Nephron progenitor cell (in vitro differentiated cells): ENCODE measurements at places on chromosomes 12 and 14.
A peak's percentile ranks its signal among the peaks of the same experiment; 100 is the strongest.

- DNase-seq = peak; percentile 100
These were observed at the start of gene HNRNPC for GRCh38 chr14:21269252-21270046. Gene HNRNPC, minus strand, starts transcription at chr14:21269442. Its CDS starts 35,249 bp downstream, at chr14:21234193.

GRCh38 chr14:95515080-95515489, 1.4 kb downstream of the SYNE3 start:
- DNase-seq = peak; percentile 21

DNA sequence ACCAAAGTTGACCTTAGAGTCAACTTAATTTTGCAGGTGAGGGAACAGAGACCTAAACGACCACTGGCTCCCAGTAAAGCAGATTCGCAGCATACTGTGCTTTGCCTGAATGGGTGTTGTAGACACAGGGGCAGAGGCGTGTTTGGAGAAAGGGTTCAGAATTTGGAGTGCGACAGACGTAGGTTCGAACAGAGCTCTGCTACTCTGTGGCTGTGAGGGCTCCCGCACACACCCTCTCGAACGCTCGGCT, 243 bp upstream of the TOMM20L start:
- no peak for DNase-seq

DNA sequence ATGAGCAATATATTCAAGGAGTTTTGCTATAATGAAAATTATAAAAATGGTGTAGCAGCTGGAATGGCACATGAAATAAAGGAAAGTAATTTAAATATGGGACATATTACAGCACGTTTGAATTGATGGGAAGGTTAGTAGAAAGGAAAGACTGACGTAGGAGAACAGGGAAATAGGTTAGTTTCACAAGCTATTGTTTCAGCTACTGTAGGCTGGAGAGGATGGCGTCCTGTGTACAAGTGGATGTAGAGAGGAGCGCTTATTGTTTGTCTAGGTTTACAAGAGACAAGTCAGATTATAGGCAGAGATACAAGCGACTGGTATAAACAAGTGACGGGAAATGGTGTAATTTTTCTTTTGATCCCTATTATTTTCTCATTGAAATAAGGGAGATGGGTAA, 431.2 kb upstream of the PDE3A start:
- DNase-seq = no peak

- DNase-seq = no peak
These were observed 107.1 kb upstream of the USP44 start for GRCh38 chr12:95658386-95658785.

DNA sequence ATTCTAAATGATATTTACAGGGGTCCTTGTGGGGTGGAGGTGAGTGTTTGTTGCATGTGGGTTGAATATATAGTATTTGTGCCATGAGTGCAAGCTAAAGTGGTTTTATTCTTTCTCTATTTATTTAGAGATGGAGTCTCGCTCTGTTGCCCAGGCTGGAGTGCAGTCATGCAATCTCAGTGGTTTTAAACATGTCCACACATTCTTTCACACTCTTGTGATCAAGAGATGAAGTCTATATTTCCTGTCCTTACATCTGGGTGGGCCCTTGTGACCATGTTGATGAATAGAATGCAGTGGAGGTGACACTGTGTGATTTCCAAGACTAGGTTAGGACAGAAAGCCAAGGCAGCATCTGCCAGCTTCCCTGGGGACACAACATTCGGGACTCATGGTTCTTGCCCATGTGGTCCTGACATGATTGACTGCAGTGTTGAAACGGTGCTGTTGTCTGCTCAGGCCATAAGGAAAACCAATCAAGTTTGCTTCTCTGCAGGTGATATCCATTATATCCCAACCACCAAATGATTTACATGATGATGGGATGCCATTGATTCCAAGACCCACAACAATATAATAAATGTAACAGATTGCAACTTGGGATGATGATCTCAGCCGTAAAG, 172.6 kb downstream of the SUDS3 start:
- no peak for DNase-seq

DNA sequence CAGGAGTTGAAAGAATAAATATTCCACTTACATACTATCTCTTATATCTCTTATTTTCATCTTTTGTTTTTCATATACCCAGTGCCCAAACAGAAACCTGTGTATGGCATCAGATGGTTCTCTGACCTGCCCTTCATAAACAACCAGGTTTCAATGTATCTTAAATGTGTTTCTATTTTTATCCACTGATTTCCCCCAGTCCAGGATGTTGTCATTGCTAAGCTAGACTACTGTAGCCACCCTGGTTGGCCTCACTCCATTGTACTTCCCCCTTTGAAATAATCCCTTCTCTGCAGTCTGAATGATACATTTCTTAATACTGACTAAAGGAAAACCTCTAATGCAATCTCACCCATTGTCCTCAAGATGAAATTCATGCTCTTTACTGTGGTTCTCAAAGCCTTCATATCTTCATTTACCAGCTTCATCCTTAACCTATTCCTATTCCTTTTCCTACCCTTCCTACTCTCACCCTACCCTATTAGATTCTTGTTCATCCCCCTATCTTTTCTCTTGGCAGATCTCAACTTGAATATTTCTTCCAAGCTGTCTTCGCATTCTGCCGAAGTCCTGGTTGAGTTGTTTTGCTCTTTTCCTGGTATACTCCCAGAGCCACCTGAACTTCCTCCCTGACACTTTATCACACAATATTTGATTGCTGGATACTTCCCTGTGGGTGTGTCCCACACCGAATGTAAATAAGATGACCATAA, 312.4 kb downstream of the FOXG1 start:
- no peak for DNase-seq

DNA sequence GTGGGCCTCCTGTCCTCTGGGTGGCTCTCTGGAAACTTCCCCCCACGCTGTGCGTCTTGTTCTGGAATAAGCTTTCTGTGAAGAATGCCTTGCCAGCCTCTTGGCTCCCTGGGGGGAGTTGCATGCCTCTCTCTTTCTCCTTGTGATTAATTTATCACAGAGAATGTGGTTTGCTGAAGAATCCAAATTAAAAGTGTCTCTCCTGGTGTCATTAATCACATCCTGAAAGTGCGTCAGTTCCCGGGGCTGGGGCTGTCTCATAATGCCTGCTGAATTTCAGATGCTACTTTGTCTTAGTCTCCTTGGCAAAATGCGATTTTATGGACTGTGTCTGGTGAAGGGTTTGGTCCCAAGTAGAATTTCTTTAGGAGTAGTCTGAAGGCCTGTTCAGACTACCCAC, 787.7 kb upstream of the TMEM132C start:
- no peak for DNase-seq

DNA sequence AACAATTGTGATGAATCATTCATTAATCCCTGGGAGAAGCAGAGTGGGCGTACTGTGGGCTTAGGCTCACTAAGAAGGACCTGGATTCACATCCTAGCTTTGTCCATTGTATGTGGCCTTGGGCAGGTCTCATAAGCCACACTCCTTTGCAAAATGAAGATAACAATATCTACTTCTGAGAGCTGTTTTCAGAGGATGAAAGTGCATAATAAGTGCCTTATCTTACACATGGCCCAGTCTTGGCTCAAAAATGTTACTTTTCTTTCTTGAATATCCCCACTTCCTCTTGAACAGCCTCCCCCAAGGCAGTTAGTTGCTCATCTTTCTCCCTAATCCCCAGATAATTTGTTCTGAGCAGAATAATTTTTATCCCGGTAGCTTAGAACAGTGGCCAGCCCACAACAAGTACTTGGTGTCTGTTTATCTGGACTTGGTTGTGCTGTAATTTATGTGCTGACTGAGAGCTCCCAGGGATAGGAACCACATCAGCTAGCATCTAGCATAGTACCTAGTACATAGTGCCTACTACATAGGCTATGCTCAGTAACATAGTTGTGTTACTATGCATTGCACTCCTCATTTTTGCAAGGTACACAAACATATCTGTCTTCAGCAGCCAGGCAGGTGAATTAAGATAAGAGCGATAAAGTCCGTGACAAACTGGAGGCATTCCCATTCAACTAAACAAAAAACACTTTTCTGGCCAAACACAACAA, 61.7 kb upstream of the NUDT4 start:
- DNase-seq = no peak

DNA sequence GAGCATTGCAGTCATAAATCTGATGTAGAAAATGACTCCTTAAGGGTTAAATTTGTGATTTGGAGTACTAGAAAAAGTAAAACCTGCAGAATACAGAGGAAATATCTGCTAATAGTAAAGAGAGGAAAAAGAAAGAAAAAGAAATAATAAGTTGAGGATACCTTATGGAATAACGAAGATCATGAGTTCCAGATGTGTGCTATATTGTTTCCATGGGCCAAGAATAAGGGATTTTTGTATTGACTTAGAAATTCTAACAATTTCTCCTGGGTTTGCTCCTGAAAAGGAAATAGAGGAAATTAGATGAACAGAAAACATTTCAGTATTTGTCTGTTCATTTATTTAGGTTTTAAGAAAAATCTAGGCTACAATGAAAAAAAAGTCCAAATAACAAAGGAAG, 115.3 kb downstream of the ALG10B start:
- DNase-seq = no peak

- DNase-seq = peak; percentile 17
These were observed 43.5 kb downstream of the TMX1 start for GRCh38 chr14:51283402-51284085.

DNA sequence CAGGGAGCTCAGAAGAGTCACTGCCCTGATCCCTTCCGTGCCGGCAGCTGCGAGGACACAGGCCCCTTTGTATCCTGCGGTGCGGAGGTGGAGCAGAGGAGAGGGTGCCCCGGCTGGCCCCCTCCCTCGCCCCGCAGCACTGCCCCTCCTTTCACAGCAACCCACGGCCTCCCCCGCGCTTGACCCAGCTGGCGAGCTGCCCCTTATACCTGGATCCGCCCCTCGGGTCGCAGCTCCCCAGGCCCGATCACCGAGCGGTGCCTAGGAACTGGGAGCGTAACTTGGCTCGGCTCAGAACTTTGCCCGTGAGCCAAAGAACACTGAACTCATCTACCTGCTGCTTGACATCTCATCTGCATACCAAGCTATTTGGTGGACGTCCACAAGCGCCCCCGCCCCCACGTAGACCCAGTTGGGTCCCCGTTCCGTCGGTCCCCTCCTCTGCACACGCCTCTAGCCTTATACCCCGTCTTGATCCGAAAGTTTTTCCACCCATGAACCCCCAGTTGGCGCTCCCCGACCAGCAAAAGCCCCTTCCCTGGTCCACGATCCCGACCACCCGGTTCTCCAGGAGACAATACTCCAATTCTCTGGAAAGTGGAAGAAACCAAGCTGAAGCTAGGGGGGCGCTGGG, 697 bp upstream of the DNAJC14 start:
- DNase-seq = peak; percentile 58

DNA sequence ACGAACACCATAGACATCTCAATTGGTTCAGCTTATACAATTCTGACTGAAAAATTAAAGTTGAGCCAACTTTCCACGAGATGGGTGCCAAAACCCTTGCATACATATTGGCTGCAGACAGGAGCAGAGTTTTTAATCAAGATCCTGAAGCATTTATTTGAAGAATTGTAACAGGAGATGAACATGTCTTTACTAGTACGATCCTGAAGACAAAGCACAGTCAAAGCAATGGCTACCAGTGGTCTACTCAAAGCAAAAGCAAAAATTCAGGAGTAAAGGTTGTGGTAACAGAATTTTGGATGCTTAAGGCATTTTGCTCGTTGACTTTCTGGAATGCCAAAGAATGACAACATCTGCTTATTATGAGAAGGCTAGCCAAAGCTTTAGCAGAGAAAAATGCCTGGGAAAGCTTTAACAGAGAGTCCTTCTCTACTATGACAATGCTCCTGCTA, 20.7 kb downstream of the ZDHHC17 start:
- DNase-seq = no peak

- no peak for DNase-seq
These were observed 40.1 kb upstream of the WNK1 start for GRCh38 chr12:712172-712863.

DNA sequence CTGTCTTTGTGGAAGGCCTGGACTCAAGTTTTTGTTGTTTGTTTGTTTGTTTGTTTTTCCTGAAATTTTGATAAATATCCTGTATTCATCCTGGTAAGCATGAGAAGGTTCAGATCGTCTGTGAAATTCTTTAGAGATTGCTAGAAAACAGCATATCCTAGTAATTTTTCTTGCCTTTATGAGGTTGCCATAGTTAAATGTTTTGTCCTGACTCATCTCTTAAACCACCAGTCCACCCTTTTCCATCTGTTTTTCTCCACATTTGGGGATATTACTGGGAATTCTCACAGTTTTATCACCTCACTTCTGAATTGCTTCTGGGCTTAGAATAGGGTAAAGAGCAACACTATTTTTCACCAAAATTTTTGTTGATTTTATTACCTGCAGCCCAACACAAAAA, 248.3 kb downstream of the FBXL14 start:
- DNase-seq = no peak

GRCh38 chr14:44979740-44980356, 17.9 kb downstream of the TOGARAM1 start:
- no peak for DNase-seq

- no peak for DNase-seq
These were observed 46.2 kb downstream of the SFSWAP start for GRCh38 chr12:131757111-131757510.

DNA sequence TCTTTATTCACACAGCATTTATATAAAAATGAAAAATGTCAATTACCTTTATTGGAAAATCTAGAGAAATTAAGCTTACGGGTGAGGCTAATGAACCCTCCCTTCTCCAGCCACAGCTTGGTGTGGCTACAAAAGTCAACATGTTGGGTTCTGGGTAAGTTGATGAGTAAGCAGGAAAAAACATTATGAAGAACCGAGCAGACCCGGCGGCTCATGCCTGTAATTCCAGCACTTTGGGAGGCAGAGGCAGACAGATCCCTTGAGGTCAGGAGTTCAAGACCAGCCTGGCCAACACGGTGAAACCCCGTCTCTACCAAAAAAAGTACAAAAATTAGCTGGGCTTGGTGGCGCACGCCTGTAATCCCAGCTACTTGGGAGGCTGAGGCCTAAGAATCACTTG, 10.9 kb downstream of the NAA25 start:
- DNase-seq = no peak

GRCh38 chr12:106583242-106584103, 669 bp downstream of the RFX4 start:
- DNase-seq = peak; percentile 74

- no peak for DNase-seq
These were observed 76.4 kb downstream of the BCL2L14 start for GRCh38 chr12:12147111-12147510.

GRCh38 chr12:12439636-12440035, 82.8 kb downstream of the BORCS5 start:
- no peak for DNase-seq
